ENCODE measurements at places on chromosomes 7 and 10.

DNA sequence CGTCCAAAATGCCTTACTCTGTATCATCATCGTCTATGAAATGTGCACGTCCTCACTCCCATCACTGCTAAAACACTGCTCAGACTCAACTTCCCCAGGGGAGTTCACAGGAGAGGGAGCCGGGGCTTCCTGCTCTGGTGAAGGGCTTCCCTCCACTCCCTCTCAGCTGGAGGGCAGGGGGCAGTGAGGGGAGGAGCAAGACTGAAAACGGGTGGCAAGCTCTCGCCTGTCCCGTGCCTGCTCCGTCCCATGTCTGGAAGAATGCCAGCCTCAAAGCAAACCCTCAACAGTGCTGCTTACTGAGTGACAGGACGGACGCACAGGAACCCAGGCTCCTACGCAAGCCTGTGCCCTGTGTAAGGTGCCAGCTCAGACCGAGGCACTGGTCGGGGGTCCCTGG, 25.1 kb downstream of the PRKAG2 start:
- DNase-seq = no peak

DNA sequence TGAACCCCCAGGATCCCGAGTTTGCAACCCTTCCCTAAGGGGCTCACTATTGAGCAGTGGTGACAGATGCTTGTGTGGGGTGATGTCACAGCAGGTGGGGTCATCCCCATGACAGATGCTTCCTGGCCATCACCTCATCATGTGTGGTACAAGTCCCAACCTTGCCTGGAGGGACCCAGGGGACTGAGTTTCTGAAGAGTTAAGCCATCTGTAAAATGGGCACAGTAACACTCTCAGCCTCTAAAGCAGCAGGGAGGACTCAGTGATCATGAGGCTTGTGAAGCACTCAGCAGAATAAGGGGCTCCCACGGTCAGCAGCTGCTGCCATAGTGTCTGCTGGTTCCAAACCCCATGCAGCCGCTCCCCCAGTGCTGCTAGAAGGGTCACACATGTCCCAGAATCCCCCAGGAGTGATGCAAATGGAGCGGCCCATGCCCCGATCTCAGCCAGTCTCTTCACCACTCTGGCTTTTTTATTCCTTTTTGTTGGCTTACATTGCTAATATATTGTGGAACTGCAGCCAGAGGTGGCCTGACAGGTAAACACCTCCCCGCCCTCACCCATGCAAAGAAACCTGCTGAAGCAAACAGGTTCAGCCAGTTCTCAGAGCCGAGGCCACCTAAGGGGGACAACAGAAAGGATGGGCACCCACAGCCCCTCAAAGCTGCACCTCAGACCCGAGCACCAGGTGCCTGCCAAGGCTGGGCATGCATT, 102.1 kb upstream of the PDGFA start:
- no peak for DNase-seq

DNA sequence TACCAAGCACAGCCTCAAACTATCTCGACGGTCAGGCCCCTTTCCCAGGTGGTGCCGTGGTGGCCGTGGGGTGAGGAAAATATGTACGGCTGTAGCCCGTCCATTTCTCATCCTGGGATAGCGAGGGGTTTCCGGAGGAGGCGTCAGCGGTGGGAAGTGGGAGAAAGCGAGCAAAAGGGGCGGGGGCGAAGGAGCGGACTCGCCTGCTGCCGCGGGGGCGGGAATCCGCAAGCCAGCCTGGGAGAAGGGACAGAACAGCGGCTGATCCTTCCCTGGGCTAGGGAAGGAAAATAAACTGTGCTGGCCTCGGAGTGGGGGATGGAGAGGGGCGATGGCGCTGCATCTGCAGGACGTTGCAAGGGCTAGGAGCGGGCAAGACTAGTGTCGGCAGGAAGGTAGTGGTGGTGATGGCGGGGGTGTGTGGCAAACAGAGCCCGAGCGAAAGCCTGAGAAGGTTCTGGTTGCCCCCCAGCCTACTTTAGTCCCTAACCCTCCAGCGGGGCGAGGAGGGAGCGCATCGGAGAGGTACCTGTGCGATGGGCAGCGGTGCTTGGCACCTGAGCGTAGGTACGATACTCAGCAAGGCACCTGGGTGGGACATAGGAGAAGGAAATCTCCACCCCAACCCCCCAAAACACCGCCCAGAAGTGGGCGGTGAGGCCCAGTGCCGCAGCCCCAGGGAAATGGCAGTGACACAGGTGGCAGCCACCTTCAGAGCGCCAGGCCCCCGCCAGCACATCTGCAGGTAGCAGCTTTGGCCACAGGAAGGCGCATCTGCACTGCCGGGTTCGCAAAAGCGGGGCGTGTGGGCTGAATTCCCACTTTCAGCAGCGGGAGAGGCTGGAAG, 49.9 kb upstream of the STEAP1B start:
- peak; percentile 89 for DNase-seq

- no peak for DNase-seq
These were observed 613.1 kb downstream of the SUGCT start for GRCh38 chr7:40747856-40748255.

DNA sequence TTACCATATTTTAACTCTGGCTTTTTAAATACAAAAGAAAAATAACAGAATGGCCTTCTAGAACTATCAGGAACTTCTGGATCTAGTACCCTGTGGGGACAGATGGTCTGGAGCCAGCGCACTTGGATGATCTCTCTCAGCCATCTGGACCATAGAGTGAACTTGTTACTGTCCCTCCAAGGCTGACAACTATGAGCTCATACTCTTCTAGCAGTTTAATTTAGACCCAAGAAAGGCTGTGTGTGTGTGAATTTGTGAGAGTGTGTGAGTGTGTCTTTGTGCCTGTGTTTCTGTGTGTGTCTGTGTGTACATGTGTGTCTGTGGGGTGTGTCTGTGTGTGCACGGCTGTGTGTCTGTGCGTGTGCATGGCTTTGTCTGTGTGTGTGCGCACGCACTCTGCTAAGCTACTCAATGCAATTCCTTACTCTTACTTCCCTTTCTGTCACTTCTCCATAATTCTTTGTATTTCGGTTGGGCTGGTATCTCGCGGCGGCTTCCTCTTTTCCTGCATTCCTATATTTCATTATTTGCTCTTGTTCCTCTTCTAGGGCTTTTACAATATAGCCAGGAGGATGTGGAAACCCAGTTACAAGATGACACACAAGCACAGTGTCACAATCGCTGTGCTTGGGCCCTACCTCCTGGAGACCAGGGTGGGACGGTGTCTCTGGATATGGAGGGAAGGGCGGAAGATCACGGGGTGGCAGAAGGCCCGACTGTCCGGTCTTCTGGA, 51.9 kb downstream of the IKZF1 start:
- no peak for DNase-seq

GRCh38 chr10:88120599-88121333, 257.3 kb downstream of the PTEN start:
- no peak for DNase-seq

GRCh38 chr10:22988581-22989360, 60.9 kb downstream of the ARMC3 start:
- peak; percentile 62 for DNase-seq

- DNase-seq = no peak
These were observed 11.2 kb downstream of the CTBP2 start for GRCh38 chr10:125149036-125149679.

DNA sequence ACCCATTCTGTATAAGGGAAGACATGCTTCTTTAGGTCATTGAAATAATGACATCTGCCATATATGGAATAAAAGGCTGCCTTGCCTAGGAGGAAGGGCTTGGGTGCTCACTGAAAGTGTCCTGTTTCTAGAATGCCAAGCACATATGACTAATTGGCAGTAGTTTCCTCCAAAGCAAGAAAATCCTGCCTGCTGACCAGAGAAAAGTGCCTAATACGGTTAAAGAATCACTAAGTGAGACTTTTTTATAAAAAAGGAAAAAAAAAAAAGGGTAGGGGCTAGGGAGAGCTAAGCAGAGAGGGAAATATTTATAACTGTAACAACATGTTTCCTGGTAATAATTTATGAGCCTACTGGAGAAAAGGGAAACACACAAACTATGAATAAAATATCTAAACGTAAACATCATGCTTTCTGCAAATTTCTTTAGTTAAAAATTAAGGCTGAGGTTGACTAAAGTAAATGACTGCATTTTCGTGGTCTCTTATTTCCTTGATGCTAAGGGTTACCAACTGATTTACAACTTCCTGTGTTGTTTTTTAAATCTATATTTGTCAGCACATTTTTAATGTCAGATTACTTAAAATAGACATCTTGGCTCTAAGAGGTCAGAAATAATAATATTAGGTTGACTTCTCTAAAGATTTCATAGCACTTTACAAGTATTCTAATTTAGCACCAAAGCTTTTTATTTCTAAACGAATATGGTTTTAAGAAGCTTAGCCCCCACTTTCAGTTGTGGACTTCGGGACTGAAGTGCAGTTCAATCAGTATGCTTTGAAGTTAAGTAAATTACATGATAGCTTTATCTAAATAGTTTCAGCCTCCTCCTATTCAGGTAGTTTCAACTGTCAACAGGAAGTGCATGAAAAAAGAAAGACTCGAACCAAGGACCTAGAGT, 89.6 kb downstream of the CABCOCO1 start:
- DNase-seq = no peak

- DNase-seq = no peak
These were observed 6.5 kb upstream of the HERPUD2 start for GRCh38 chr7:35701287-35701900.

DNA sequence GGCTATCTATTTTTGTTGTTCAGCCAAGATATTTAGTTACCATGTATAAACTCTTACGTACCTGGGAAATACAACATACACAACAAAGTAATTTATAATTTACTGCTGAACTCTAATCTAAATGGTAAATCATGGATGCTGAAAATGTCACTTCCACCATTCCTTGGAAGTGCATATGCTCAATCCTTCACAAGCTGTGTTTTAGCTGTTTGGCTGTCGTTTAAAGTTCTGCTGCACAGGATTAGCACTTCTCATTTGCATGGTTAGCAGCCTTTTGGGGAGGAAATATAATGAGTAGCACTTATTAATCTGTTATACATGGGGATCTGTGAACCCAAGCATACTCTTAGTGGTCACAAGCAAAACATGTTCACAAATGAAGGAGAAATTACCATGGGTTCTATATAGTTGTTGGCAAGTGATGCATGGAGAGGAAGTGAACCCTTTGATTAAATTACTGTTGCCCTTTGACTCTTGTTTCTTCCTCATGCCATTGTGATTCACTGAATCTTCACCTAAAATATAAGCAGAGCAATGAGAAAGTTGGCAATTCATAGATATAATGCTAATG, 18.5 kb downstream of the PIK3CG start:
- DNase-seq = no peak

- DNase-seq = no peak
These were observed 139.0 kb downstream of the DOCK1 start for GRCh38 chr10:127044186-127044585.

DNA sequence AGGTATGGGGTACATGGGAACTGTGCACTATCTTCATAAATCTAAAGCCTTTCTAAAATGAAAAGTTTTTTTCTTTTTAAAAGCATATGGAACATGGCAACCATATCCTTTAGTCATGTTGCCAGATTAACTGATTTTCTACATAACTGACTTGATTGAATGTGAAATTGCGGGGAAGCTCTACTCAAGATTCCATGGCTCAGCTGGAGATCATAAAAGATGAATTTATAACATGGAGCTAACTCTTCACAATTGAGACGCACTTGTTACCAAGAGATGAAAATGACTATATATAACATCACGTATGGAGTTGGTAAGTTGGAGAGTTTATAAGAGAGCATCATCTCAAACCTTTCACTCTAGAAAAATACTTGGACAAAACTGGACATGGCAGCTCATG, 190.2 kb upstream of the MYO3A start:
- DNase-seq = no peak

DNA sequence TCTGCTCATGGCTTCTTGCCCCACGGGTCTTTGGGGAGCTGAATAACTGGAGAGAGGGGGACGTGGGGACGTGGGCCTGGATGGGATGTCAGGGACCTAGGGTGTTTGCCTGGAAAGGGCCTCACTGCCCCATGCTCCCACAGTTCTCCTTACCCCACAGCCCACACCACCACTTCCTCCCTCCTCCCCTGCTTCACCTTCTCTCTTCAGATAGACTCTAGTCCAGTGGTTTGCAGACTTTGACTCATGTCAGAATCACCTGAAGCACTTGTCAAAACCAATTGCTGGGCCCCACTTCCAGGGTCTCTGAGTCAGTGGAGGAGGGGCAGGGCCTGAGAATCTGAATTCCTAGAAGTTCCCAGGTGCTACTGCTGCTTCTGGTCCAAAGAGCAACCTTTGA, 327.4 kb downstream of the RPS24 start:
- DNase-seq = no peak

DNA sequence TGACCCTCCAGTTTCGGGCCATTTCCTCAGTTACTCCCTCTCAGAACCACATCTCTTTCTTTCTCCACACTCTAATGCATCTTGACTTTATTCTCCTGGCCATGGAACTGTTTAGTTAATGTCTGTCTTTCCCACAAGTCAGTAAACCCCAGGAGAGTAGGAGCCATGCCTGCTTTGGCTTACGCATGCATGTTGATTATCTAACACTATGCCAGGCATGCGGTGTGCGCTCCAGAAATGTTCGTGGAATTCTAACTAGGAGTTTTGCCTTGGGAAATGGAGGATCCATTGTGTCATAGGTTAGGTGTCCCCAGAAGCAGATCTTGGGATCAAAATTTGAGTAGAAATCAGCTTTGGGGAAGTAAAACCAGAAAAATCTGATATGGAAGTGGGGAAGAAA, 308.9 kb downstream of the GRID1 start:
- DNase-seq = no peak

DNA sequence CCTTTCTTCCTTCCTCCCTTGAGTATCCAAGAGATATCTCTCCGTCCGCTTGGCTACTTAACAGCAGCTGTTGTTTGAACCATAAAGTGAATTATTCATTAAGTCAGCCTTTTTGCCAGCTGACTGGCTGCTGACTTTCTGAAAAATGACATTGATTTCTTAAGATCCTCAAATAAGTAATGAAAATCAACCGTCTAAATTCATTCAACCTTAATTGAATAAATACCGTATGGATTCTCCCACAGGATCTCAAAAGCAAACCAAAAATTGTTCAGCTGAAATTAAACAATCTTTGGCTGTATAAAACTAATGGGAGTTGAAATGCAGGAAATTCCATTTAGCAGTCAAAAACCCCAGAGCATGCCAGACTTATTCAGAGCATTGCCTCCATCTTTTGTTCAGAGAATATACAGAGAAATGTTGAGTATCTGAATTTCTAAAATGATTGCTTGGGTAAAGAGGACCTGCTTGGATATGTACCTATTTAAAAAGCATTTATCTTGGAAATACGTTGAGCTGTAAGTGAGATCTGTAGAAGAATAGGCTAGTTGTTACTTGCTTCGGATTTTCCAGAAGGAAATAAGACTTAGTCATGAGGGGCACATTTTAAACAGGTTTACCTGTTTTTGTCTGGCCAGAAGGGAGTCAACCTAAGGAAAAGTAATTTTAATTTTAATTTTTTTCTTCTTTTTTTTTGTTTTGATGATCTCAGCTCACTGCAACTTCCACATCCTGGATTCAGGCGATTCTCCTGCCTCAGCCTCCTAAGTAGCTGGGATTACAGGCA, 136.2 kb downstream of the PLXDC2 start:
- DNase-seq = no peak

- DNase-seq = no peak
These were observed 26.3 kb downstream of the IPMK start for GRCh38 chr10:58241346-58241745.

DNA sequence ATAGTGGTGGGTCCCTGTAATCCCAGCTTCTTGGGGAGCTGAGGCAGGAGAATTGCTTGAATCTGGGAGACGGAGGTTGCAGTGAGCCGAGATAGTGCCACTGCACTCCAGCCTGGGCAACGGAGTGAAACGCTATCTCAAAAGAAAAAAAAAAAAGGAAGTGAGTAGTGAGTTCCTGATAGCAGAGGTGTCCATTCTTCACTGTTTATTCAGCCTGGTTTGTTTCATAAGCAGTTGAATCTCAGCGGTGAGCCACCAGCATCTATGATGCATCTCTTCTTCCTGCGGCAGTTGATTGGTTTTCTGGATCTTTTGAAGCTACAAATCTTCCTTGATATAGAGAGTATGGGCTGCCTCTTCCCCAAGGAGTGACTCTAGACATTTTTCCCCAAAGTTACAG, 316.1 kb upstream of the MTPN start:
- no peak for DNase-seq

Data from HAP-1 (cell line).